Forelimb muscle (tissue), 1 donor: ENCODE measurements at places on chromosomes 5 and 9. TPM values are rescaled to one million over a fixed set of nuclear protein-coding genes. Genes with fewer than 3 reads are reported as not detected.

- no peak for DNase-seq
These were observed 1.0 kb upstream of the FBXW11 start for GRCh38 chr5:172007175-172008110.

DNA sequence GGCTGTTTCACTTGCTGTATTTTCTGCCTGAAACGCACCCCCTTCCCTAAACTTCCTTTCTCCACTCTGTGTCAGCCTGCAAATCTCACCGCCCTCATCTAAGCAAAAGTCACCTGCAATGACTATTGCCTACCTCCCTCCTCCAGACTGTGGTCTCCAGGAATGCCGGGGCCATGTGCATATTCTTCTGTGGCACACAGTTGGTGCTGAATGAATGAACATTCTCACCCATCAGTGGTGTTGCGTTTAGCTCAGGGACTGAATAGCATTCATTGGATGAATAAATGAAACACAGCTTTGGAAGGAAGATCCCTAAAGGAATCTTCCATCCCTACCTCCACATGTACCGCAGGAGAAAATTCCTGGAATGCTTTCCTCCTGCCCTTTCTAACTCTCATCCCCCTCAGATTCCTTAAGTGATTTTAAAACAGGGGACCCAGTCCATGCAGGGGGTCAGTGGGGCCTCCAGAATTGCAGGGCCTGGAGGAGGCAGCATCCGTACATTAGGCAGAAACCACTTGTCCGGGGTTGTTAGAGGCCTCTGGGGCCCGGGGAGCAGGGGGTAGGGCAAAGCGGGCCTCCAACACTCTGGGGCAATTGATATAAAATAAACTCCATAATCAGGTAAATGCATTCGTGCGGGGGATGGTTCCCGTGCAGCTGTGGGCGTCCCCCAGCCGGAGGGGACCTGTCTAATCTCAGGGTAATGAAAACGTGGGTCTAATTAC, 28.3 kb upstream of the PTGS1 start:
- DNase-seq = no peak

- DNase-seq = no peak
These were observed 62.4 kb upstream of the FSD1L start for GRCh38 chr9:105385381-105385985.

DNA sequence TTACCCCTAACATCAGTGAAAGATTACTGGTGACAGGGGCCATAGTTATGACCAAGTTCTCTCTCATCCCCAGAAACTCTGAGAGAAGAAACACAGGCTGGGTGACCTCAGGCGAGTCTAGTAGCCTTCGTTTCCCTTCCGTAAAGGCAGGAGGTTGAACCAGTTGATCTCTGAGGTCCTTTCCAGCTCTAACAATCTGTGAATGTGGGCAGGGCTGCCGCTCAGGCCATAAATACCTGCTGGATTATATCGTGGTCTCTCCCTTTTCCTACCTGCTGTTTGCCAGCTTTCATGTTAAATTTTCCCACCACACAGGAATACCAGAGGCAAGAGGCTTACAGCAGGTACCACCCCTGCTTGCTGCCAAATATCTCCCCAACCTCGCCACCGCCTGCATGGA, 357.5 kb downstream of the SH3GL2 start:
- no peak for DNase-seq

GRCh38 chr5:148924817-148925216, 98.4 kb downstream of the ADRB2 start:
- no peak for DNase-seq

DNA sequence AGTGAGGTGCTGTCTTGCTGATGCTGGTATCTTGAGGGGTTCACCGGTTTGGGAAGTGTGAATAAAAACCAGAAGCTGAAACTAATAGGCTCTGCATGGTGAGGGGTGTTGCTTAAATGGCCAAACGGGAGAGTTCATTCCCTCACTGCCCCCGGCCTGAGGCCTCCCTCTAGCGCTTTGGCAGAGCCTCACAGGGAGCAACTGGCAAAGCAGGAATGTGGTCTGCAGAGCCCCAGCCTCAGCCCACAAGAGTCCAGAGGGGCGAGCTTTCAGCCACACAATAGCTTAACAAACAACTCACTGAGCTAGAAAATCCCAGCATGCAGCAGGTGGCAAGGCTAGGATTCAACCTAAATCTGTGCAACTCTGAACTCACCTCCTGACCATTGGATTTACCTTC, 234.8 kb downstream of the MED10 start:
- no peak for DNase-seq

DNA sequence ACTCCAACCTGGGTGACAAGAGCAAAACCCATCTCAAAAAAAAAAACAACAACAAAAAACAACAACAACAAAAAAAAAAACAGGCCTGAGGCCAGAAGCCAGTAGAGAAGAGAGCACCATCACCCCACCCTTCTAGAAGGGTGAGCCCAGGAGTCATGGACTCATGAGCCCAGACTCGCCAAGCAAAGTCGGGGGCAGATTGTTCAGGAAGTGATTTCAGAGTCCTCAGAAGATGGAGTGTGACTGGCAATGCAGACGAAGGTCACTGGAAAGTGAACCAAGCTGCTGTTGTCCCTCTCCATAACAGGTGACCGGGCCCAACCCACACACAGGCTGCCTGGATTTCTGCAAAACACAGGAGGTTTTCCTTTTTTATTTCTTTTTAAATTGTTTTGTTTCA, 9.0 kb upstream of the WDR38 start:
- DNase-seq = no peak

- no peak for DNase-seq
These were observed at the start of gene RGS7BP for GRCh38 chr5:64505769-64506566. Gene RGS7BP (plus strand): TSS chr5:64506015. CDS start chr5:64506625, 610 bp downstream.

DNA sequence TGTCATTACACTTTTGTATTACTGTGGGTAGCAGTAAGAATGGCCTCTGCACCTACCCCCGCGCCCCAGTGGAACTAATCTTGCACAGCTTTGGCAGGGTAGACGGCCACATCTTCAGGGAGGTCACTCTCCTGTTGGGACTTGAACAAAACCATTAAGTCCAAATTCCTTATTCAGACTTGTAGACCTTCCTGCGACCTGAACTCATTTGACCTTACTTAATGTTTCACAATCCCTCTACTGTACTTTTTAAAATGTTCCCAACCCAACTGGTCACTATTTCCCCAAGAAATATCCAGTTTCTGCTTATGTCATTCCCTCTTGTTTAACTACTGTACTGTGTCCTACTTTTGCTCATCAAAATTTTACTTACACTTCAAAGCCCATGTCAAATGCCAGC, 5.3 kb upstream of the FAM120AOS start:
- no peak for DNase-seq

- DNase-seq = no peak
These were observed 1029.1 kb upstream of the ACO1 start for GRCh38 chr9:31355159-31355882.

DNA sequence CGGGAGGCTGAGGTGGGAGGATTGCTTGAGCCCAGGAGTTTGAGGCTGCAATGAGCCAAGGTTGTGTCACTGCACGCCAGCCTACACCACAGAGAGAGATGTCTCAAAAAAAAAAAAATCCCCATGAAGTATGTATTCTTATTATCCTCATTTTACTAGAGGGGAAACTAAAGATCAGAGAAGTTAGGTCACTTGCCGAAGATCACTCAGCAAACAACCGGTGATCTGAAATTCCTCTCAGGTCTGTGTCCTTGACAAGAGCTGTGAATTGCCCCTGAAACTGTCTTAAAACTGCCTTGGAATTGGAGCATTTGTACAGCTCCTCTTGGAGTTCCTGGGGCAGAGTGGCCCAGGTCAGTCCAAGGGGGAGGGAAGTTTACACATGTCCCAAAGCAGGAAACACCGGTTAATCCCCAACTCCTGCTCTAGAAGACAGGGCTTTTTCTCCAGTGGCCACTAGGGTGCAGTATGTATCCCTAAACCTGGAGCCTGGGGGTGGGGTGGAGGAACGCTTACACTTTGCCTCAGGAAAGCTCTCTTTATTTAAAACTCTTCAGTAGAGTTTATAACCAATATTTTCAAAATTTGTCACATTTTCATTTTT, 27.6 kb downstream of the AQP7 start:
- DNase-seq = peak; percentile 52

- DNase-seq = no peak
These were observed 6.2 kb downstream of the SMIM32 start for GRCh38 chr5:136186796-136187195.

GRCh38 chr5:90602681-90603080, 44.1 kb downstream of the ADGRV1 start:
- DNase-seq = no peak

DNA sequence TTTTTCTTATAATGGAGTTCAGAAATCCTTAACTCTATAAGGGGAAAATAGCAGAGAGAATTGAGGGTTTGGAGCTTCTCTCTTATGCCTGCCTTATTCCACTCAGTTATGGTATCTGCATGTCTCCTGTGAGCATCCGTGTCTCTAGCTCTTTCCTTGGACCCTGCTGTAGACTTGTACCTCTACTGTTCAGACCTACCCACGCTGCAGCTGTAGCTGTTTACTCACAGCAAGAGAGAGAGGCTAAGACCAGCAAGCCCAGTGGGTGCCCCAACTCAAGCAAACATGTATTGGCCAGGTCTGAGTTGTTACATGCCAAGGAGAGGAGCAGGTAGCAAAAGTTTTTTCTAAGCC, 7.1 kb upstream of the PCSK1 start:
- no peak for DNase-seq

GRCh38 chr5:90015584-90016018, 394.0 kb downstream of the CETN3 start:
- no peak for DNase-seq

DNA sequence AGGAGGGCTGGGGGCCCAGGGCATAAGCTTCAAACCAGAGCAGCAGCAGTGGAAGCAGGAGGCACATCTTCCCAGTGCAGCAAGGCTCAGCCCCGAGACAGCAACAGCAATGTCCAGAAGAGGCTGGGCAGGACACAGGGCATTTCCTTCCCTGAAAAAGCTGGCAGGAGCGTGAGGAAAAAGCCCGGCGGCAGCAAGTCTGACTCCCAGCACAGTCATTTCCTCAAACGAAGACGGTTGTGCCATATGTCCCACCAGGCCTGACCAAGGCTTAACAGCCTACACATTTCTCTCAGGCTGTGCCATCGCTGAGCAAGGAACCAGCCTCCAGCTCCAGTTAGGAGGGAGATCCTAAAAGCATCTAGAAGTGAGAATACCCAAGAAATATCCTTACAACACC, 74.5 kb downstream of the APTX start:
- DNase-seq = no peak

DNA sequence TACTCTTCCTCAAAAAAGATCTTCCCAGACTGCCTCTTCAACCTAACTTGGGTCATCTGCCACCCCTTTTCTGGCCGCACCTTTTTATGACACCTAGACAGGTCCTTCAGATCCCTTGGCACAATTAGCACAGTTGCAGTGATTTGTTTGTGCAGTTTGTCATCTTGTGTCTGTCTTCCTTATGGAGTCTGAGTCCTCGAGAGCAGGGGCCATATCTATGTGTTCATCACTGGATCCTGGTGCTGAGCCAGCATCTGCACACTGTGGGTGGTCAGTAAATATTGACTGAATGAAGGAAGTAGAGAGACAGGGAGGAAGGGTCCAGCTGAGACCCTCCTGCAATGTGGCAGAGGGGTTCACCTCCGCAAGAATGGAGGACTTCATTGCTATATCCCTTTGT, 14.4 kb downstream of the ERGIC1 start:
- no peak for DNase-seq

- no peak for DNase-seq
These were observed 81.7 kb downstream of the HMHB1 start for GRCh38 chr5:143893638-143894037.

DNA sequence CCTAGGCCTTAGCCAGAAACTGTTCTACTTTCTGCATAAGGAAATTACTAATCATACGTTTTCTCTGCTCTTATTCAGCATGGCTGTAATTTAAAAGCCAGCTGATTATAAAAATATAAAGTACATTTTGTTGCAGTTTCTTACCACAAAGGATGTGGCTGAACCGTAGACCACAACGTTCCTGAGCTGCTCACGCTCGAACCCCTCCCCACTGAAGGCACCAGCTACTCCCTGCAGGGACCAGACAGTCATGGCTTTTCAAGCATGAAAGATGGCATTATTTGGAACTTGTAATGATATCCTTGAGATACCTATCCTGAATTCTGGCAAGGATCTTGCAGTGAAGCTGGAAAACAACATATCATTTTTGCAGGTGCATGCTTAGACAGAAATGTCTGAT, 91.8 kb upstream of the DMRT1 start:
- no peak for DNase-seq

- no peak for DNase-seq
These were observed 1290.3 kb upstream of the CDH9 start for GRCh38 chr5:28328681-28329080.

The CYSRT1 gene
- 2.4 TPM for polyA plus RNA-seq

The CFAP90 gene
- polyA plus RNA-seq = not detected

The OTP gene
- not detected for polyA plus RNA-seq

The TEK gene
- 14.0 TPM for polyA plus RNA-seq

The JMY gene
- polyA plus RNA-seq = 9.5 TPM

The FOXD4L3 gene
- 0.29 TPM for polyA plus RNA-seq

The SLC46A2 gene
- polyA plus RNA-seq = 0.10 TPM

The FOXD4L6 gene
- polyA plus RNA-seq = not detected

The SLC31A2 gene
- 3.4 TPM for polyA plus RNA-seq

The INSL4 gene
- not detected for polyA plus RNA-seq

The ZNF879 gene
- 4.0 TPM for polyA plus RNA-seq

The PCDHA12 gene
- polyA plus RNA-seq = not detected
